ENCODE measurements at places on chromosomes 3 and 15.

DNA sequence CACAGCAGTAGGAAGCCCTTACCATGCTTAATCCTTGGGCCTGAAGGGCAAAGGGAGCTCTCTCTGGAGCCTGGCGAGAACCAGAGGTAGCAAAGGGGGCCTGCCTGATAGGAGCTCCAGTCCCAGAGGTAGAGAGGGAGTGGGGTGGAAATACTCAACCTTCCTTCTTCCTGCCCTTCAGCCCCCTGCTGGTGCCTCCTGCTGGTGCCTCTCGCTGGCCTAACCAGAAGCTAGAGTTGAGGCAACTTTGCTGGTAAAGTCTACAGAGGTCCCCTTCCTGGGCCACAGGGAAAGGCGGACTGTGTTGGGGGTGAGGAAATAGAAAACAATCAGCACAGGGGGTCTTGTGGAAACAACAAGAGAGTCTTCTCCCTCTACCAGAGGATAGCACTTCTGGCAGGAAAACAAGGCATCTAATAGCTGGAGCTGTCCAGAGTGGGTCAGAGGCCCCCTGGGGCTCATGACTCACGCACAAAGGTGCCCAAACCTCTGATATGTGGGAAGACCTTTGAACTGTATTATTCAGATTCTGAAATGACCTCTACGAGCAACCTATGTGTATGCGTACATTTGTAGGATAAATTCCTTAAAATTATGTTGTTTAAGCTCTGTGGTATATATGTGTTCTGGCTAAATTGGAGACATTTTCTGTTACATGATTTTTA, 133.9 kb downstream of the LRRC28 start:
- no peak for DNase-seq

DNA sequence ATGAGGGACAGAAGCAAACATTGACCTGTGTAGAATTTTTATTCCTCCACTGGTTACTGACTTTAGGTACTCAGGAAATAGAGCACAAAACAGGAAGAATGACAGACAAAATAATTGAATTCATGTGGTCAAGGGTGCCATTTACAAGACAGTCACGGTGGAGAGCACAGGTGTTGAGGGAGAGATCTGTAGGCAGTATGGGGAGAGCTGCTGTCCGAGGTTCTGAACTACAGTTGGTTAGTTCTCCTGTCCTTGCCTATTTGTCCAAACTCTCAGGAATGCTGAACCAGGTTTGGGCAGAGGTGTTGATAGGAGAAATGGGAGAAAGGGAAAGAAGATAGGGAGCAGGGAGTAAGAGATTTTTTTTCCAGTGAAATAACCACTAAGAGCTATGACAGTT, 178.5 kb upstream of the ZBTB20 start:
- no peak for DNase-seq

DNA sequence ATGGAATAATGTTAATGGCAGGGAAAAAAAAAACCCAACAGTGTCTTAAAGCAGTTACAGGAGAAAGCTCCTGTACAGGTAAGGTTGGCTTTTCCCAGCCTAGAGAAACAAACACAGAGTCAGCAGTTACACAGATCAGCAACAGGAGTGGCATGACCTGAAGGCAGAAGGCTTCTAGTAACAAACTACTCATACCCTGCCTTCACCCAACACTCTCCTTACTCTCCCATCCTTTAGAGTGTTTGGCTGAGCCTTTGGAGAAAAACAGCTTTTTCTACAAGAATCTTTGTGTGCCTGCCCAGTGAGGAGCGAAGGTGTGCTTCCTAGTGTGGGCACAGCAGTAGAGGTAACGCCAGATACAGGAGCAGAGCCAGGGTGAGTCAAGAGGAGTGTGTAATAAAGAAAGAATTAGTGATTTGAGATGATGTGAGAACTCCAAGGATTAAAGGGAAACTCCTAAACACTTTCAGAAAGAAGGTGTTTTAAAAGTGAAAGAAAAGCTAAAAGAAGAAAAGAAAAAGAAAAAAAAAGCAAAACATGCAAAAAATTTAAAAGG, 152.7 kb downstream of the POLR2M start:
- no peak for DNase-seq

- DNase-seq, result no peak
Observed at GRCh38 chr3:120436523-120437050, 14.2 kb downstream of the FSTL1 start.

DNA sequence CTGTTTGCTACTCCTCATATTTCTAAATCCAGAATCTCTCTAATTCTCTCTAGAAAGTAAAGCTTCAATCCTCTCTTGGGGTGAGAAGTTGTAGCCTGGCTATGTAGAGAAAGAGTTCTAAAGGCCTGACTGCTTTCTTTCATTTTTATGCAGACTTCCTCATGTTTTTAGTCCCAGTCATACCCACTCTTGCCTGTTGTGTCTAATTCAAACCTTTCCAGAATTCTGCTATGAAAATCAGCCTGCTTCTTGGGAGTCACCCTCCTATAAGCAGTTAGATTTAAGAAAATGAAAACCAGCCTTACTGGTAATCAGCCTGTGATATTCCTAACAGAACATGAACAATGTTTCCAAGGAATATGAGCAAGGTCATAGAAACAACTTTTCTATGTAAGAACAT, 14.8 kb upstream of the ZNF639 start:
- DNase-seq, result no peak

GRCh38 chr3:148335612-148336011, 362.1 kb upstream of the AGTR1 start:
- no peak for DNase-seq

DNA sequence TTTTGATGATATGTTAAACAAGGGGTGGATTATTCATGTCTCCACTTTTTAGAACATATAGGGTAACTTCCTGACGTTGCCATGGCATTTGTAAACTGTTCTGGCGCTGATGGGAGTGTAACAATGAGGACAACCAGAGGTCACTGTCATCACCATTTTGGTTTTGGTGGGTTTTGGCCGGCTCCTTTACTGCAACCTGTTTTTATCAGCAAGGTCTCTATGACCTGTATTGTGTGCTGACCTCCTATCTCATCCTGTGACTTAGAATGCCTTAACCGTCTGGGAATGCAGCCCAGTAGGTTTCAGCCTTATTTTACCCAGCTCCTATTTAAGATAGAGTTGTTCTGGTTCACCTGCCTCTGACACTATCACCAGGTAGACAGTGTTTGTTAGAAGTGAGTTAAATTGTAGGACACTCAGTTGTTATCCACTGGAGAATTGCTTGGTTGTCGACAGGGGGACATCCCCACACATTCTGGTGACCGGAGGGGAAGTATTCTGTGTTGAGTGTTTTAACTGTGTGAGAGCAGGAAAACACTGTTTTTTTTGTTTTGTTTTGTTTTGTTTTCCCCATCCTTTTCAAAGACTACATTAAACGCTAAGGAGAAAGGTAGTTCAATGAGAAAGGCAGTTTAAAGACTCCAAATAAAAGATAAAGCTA, 36.9 kb upstream of the SKIL start:
- DNase-seq, result no peak

- no peak for DNase-seq
Observed at GRCh38 chr15:58203537-58203936, 65.4 kb downstream of the AQP9 start.

DNA sequence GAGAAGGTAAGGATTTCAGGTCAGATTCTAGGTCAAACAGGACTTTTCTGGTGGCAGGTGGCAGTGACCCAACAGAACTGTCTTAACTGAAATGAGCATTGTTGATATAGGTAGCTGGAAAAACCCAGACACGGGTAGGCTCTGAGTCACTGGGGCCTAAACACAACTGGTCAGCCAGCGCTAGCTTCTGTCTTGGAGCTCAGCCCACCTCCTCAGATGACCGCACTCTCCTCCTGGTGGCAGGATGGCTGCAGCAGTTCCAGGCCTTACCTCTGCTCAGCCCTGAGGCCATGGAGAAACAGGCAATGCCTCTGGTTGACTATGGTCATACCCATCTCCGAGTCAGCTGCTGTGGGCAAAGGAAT, 61.1 kb upstream of the GATA2 start:
- no peak for DNase-seq

- DNase-seq, result no peak
Observed at GRCh38 chr15:39748276-39748675, 34.4 kb downstream of the FSIP1 start.

DNA sequence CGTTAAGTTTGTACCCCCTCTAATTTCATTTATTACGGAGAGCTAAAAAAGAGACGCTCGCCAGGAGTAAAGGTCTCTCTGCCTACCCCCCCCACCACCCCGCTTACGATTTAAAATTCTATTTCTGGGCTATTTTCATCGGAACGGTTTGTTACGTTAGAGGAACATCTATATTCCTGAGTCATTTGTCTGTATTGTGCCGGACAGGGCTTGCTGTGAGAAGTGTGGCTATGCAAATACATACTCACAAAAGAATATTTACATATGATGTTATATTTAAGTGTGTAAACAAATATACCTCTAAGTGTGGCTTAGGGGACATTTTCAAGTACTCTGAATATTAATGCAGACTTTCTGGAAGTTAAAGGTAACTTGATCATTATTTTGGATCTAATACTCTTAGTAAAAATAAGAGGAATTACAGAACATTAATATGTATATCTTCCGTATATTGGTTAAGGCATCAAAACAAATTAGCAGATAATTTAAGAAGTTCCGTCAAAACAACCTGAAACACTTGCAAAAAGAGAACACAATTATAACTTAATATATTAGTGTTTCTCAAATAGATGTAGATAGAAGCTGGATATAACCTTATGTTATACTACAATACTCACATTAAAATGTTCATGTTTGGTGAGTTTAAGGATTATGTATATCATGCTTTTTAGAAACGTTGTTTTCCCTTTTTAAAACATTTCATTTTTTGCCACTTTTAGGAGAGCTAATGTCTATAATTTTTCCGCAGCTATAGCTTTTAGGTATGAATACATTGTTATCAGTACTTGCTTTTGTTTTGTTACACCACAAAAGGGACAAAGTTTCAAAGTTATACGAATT, 1.6 kb upstream of the SHOX2 start:
- DNase-seq, result no peak

DNA sequence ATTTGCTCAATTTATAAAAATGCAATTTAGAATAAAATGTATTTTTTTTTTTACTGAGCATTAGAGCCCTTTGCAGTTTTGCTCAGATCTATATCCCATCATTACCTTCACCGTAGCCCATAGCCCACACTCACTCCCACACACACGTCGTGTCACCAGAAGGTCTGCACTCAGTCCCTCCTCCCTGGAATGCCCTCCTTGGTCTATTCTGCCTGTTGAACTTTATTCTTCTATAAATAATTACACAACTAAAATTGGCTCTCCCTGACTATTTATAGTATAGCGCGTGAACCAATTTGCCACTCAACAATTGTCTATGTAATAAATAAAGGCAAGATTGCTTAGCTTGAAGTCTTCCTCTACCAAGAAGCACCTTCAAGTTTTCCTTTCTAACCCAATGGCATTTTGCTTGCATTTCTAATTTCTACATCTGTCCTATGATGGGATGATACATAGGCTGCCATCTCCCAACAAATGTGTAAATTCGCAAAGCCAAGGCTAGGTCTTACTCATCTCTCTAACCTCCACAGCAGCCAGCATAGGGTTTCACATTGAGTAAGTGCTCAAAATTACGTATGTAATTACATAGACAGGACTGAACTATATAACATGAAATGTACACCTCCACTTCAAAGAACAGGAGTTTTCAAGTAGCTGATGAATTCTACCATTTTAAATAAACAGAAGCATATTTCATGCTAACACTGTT, 172.0 kb upstream of the HES1 start:
- DNase-seq, result no peak

DNA sequence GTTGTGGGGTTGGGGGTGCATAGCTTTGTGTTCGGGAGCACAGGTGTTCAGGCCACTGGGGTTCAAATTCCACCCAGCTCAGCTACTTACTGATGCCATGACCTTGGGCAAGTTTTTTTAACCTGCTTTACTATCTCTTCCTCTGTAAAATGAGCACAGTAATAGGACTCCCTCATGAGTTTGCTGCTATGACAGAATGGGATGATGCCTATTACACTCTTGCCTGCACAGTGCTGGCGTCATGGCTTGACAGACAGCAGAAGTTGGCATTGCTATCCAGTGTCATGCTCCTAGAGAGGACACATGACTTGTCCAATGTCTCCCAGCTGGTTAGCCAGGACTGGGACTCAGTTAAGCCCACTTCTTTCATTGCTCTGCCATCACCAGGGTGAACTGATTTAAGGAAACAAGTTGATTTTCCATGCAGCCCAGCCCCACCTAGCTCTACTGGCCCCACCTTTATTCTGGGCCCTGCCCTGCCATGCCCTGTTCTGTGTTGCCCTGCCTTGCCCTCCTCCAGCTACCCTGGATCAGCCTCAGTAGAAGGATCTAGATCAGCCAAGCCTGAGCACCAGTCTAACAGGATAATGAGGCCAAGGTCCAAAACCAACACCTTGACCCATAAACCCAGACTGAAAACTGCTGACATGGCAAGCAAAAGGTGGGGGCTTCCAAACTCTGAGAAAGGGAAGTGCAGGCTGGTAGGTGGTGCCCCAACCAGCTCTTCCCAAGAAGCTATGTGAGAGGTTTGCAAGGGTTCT, 155.8 kb upstream of the ATP11B start:
- no peak for DNase-seq

GRCh38 chr15:55031727-55032126, 165.0 kb downstream of the RSL24D1 start:
- DNase-seq, result no peak

- no peak for DNase-seq
Observed at GRCh38 chr3:111392894-111393398, 149.1 kb upstream of the CD96 start.

DNA sequence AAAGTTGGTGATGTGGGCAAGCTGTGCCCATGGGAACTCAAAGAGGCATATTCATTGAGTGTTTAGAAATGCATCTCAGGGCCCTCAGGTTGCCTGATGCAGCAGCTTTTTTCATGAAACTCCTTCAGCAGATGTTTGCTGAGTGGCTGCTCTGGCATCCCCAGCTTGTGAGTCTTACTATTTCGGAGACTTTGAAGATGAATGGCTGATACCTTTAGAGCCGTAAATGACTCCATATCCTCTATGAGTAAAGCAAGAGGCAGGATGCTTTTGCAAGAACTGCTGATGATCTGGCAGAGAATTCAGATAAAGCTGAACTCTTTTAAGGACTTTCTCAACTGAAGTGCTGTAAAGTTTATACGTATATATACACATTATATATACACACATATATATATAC, 384.3 kb downstream of the CACNA2D3 start:
- no peak for DNase-seq
